Left renal pelvis (tissue), 4 donors: ENCODE measurements at places on chromosomes 12 and 14.

- no peak for DNase-seq
Observed at GRCh38 chr14:104443391-104444158, 136.0 kb upstream of the C14orf180 start.

GRCh38 chr12:57741844-57742738 is 2.7 kb upstream of the TSPAN31 start:
- no peak for DNase-seq

GRCh38 chr14:51533160-51533559 is 118.5 kb upstream of the FRMD6 start:
- no peak for DNase-seq

- DNase-seq, result no peak
Observed at GRCh38 chr12:54658306-54659264, 10.4 kb upstream of the DCD start.

DNA sequence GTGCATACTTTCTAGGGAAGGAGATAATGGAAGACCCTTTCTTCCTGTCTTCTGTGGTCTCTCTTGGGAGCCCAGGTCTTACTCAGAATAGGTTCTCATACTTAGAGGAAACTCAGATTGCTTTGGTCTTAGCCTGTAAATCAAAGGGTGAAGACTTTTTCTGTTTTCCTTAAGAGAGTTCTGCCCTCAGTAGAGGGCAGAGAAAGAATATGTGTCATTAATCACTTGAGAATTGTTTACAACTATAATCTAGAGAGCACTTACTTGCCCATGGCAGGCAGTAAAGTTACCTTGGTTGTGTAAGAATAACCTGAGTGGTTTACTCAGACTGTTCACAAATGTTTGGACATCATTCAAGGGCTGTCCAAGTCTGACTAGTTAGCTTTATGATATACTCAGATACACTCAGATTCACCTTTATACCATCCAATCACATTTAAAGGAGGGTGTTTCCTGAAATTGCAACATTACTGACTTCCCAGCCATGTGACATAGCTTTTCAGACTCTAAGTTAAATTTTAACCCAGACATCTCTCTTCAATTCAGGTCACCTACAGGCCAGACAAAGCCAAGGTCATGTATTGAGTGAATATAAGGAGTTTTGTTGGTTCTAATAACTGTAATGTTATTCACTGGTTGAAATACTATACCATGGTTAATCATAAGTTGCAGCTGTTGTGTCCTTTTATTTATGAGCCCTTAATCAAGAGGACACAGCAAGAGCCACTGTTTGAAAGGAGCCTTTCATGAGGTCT is 372.2 kb downstream of the RAD51B start:
- no peak for DNase-seq

DNA sequence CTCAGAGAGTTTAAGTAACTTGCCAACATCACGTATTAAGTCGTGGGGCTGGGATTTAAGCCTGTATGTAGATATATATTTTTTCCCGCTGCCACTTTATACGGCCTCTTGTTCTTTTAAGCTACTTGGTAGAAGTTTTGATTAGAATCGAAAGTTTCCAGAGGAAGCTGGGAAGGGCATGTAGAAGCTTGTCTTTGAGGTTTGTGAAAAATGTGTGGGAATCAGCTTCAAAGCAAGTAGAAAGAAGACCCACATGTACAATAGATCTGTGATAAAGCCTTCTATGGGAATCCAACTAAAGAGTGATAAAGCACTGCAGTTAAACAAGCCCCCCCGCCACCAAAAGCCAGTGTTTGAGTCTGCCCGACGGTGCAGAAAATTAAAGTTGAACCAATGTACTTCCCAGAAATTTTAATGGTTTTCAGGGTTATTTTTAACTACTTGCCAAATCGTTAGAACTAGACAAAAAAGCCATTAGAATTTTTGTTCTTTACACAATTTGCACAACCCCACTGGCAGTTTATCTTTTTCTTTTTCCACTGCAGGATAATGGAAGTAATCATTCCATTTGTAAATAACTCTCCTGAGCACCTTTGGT is 25.5 kb downstream of the SERPINA11 start:
- DNase-seq, result no peak

DNA sequence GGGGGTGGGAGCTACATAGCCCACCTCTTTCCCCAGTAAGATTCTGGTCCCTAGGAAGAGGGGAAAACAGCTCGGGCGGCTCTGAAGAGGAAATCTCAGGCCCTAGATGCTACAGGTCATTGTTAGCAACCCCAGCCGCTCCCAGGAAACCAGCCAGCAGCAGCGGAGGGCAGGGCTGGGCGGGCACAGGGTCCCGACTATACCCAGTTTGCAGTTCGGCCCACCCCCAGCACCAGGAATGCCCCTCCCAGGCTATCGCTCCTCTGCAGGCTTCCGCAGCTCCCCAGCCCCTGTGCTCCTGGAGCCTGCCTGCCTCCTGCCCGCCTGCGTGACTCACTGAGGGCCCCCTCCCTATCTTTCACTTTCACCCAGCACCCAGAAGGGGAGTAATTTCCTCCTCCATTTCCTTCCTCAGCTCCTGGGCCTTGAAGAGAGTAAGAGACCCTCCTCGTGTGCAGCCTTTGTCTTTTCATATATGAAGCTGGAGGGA is 27.2 kb upstream of the PNMA1 start:
- DNase-seq, result no peak

DNA sequence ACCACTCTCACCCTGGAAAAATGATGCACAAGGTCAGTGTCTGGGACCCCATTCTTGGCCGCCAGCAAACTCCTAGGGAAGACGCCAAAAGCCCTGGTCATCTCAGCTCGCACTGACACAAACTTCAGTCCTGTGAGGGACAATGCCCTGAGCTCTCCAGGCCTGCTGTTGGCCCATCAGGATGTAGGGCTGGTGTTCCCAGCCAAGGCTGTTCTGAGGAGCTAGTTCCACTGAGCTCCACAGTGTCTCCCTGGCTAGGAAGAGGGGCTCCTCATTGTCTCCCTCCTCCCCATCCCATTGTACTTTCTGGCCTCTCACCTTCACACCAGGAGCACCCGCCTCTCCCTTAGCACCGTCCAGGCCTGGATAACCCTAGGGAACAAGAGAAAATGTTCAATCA is 10.8 kb downstream of the COL2A1 start:
- DNase-seq, result no peak

- DNase-seq, result no peak
Observed at GRCh38 chr12:46413368-46413767, 40.8 kb upstream of the SLC38A2 start.

DNA sequence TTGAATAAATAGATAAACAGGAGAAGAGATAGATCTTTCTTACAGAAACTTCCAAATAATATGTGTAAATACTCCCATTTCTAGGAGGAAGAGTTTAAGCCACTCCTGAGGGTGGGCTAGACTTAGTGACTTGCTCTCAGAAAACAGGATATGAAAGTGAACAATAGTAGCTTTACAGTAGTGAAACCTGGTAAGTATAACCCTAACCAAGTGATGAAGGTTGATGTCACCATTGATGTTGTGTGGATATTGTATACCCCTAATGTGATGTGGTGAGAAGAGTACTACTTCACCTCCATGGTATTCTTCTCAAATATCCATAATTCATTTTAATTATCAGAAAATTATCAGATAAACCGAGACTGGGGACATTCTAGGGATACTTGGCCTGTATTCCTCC is 20.9 kb downstream of the AKAP6 start:
- DNase-seq, result no peak

GRCh38 chr12:93689076-93689834 is 12.1 kb downstream of the CRADD start:
- no peak for DNase-seq

DNA sequence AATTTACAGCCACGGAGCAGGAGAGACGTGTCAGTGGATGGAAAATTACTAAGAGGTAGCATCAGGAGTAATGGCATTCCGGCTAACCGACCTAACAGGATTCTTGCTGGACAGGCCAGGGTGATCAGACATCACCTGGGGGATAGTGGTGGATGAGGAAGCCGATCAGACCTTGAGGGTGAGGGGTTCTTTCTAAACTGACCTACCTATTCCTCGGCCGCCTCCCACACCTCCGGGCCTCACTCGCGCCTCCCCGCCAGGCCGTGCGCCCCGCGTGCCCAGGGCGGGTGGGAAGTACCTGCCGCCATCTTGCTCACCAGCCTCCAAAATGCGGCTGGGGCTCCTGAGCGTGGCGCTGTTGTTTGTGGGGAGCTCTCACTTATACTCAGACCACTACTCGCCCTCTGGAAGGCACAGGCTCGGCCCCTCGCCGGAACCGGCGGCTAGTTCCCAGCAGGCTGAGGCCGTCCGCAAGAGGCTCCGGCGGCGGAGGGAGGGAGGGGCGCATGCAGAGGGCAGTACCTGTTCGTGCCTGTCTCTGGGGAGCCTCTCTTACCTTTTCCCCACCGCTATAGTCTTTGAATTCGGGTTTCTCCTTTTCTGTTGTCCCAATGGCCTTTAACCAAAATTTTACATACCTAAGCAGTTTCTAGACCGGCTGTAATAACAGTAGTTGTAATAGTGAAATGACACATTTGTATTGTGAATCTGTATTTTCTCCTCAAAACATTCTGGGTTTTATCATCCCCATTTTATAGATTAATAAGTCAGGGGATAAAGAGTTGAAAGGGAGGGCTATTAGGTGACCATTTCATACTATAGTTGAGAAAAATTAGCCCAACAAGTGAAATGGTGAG is at the start of gene TMPRSS12:
Gene TMPRSS12 (plus strand): TSS at position 290 of the 857 bp plus-strand sequence. CDS start 39 bp downstream, at position 329.
- peak; percentile 27 for DNase-seq

GRCh38 chr12:1666685-1667162 is 24.1 kb upstream of the ADIPOR2 start:
- DNase-seq, result no peak
